ENCODE measurements at places on chromosomes 16 and 17.

GRCh38 chr17:28963841-28964240, 12.5 kb upstream of the PHF12 start:
- no peak for DNase-seq

DNA sequence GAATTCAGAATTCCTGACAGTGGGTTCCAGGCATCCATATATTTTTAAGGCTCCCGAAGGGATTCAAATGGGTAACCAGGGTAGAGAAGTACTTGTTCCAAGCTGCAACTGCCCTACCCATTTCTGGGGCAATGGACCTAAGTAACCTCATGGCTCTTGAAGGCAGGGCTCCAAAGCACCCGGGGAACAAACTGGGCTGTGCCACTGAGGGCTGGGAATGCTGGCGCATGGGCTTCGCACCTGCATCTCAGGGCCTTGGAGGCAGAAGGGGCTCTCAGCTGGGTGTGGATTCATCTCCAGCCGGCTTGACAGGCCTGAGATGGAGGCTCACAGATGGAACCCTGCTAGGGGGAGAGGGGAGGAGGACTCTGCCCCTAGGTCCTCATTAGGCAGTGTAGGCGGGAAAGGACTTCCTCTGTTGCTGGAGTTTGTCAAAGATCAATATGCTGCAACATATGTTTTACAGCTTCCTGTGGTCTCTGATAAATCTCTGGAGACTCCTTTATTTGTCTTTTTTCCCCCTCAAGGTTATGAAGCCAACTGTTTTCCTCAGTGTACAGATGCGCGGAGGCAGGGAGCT, 232.3 kb upstream of the NLRP1 start:
- DNase-seq = no peak

DNA sequence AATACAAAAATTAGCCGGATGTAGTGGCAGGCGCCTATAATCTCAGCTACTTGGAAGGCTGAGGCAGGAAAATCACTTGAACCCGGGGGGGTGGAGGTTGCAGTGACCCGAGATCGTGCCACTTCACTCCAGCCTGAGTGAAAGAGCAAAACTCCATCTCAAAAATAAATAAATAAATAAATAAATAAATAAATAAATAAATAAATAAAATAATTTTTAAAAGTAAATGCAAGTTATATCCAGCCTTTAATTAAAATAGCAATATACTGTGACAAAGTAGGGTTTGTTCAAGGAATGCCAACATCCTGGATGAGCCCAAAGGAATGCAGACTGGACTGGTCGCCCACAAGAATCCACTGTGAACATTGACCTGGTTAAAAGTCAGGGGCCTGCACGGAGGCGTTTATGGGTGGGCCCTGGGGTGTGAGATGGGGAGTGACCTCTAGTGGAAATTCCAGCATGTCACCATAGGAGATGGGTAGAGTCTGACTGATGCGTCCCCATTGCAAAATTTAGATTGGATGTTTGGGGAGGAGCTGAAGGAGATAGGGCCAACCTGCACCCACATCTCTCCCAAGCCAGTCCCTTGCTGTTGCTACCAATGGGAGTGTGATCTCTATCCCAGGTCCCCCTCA, 9.7 kb upstream of the PIK3R5 start:
- DNase-seq = no peak

DNA sequence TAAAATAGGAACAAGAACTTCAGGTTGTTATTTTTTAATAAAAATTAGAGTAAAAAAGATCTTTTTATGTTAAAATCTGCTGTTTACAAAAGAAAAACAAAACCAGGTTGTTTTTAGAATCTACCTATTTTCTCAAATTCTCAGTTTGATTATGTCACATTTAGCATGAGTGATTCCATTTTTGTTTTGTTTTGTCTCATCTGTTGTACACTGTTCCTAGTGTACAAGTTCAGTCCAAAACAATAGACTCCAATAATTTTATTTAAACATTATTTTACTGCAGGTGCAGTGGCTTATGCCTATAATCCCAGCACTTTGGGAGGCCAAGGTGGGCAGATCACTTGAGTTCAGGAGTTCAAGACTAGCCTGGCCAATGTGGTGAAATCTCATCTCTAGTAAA, 2142.7 kb downstream of the TP53TG3F start:
- no peak for DNase-seq

DNA sequence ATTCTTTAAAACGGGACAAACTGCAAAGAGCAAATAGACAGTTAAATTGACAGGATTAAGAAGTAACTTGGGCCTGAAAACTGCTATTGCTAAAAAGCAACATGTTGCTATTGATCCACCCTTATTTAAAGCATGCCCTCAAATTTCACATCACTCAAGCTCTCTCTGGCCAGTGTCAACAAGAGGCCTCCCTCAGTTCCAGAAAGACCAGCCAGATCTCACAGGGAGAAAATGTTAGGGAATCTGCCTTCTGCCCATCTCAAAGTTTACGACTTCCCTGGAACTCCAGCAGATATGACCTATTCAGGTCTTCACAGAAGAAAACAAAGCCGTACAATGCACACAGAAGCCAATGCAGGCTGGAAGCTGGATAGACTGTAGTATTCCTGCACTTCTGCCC, 8.9 kb downstream of the CFAP20 start:
- no peak for DNase-seq
